ENCODE measurements at places on chromosomes 6 and 20. TPM values are rescaled to one million over a fixed set of nuclear protein-coding genes. Genes with fewer than 3 reads are reported as not detected.

The PANK2 gene
- total RNA-seq = 59.4 TPM

The ANKRD66 gene
- not detected for total RNA-seq

The DCDC2 gene
- total RNA-seq = 2.7 TPM

The SCRT2 gene
- total RNA-seq = 0.04 TPM

The PACRG gene
- total RNA-seq = 0.32 TPM

The FKBP1C gene
- 2.1 TPM for total RNA-seq

The OLIG3 gene
- not detected for total RNA-seq

The MBOAT1 gene
- 2.5 TPM for total RNA-seq
